Caco-2 (cell line): ENCODE measurements at places on chromosomes 16 and 17.

DNA sequence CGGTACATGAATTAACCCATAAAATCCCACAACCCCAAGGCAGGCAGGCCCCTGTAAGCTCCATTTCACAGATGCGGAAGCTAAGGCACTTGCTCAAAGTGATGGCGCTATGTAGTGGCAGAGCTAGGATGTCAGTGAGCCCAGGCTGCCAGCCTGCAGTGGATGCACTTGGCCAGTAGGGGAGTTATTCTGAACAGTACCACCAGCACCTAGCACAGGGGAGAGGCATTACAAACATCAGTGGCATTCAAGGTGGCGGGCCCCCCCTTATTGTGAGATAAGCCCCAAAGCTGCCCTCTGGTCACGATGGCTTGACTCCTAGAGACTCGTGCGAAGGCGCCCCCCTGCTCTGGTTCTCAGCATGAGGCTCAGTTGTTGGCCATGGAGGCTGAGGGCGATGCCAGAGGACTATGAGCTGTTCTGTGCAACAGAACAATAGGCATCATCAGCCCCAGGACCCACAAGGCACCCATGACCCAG is 33.8 kb downstream of the GTF3C1 start:
- DNase-seq: no peak

DNA sequence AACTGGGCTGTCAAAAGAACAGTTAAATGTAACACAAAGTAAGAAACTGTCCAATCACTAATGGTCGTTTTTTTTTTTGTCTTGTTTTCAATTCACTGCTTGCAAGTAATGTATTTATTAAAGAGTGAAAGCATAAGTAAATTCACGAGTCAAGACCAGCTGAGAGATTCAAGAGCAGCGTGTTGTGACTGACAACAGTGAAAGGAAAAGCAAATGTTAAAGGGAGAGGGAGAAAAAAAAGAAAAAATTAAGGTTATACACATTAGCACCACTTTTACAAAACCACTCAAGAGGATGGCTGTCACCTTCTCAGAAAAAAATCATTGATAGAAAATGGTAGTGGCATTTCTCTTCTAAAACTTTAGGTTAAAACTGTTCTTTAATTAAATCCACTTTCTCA is 36.1 kb downstream of the GPATCH8 start:
- no peak for DNase-seq

DNA sequence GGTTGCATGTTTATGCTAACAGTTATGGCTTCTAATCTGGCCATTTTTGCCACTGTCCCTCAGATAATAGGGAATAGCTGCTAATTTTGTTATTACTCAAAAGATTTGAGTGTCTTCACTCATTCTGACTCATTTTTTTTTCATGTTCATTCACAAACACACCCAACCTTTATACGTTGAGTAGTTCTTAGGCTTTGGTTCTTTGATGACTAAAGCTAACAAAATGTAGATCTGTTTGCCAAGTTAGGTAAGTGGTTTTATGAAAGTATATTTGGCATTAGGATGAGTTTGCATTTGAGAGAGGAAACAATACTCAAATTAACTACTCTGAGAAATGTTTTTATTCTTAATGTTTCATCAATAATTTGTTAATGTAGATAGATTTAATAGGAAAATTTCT is 3.6 kb downstream of the MAP2K4 start:
- no peak for DNase-seq

GRCh38 chr16:51067352-51067751 is 83.7 kb downstream of the SALL1 start:
- DNase-seq: no peak

- no peak for DNase-seq
Measured at GRCh38 chr17:59441464-59442096, 110.1 kb downstream of the YPEL2 start.

DNA sequence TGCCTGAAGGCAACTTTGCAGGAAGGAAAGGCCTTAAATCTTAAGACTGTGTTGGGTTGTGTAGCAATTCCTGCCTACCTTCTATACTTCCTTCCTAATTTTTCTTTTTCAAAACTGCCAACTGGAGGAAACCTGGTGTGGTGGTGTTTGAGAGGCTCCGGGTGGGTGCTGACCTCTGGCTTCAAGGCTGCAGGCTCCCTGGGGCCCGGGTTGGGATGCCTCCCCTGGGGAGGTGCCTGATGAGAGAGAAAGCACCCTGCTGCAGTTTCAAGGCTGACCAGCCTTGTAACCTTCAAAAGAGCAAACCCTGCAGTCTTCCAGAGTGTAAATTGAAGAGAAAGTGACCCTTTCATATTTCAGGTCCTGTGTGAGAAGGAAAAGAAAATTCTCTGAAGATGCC is 55.9 kb downstream of the MSI2 start:
- no peak for DNase-seq

- DNase-seq: no peak
Measured at GRCh38 chr16:71501547-71501946, 12.4 kb upstream of the ZNF19 start.
